ENCODE measurements at places on chromosomes 7 and 10. TPM values are rescaled to one million over a fixed set of nuclear protein-coding genes. Genes with fewer than 3 reads are reported as not detected.

- no peaks in the 10 kb centered on the region for H3K27me3 ChIP-seq
- H3K4me3 ChIP-seq, result no peak overlapping the region
- H3K36me3 ChIP-seq, result no peaks in the 10 kb centered on the region
- H3K4me1 ChIP-seq, result no peaks in the 10 kb centered on the region
Measured at GRCh38 chr10:66837990-66838389, 87.8 kb upstream of the LRRTM3 start.

- no peak overlapping the region for H3K4me3 ChIP-seq
- peaks cover 13% of the 10 kb centered on the region for H3K27me3 ChIP-seq
- H3K27ac ChIP-seq, result no peak overlapping the region
- DNase-seq, result no peak
- no peaks in the 10 kb centered on the region for H3K36me3 ChIP-seq
- no peaks in the 10 kb centered on the region for H3K4me1 ChIP-seq
Measured at GRCh38 chr10:130018265-130018664, 54.2 kb upstream of the EBF3 start.

- H3K4me3 ChIP-seq, result no peak overlapping the region
- no peak for DNase-seq
- H3K27ac ChIP-seq, result no peak overlapping the region
- no peaks in the 10 kb centered on the region for H3K4me1 ChIP-seq
- H3K36me3 ChIP-seq, result no peaks in the 10 kb centered on the region
- H3K27me3 ChIP-seq, result peaks cover 38% of the 10 kb centered on the region
Measured at GRCh38 chr10:114925587-114926586, 12.1 kb upstream of the TRUB1 start.

GRCh38 chr7:101170617-101171441 lies 5.5 kb upstream of the VGF start:
- peaks cover 85% of the 10 kb centered on the region for H3K27me3 ChIP-seq
- H3K4me3 ChIP-seq, result peak overlapping the region; percentile 87
- DNase-seq, result no peak
- H3K27ac ChIP-seq, result peak overlapping the region; percentile 92

- peaks cover 28% of the 10 kb centered on the region for H3K4me1 ChIP-seq
- H3K27ac ChIP-seq, result peak overlapping the region; percentile 27
- H3K36me3 ChIP-seq, result no peaks in the 10 kb centered on the region
- no peak overlapping the region for H3K4me3 ChIP-seq
- H3K27me3 ChIP-seq, result peaks cover under 1% of the 10 kb centered on the region
Measured at GRCh38 chr10:89367529-89367928, 10.3 kb upstream of the IFIT1B start.

DNA sequence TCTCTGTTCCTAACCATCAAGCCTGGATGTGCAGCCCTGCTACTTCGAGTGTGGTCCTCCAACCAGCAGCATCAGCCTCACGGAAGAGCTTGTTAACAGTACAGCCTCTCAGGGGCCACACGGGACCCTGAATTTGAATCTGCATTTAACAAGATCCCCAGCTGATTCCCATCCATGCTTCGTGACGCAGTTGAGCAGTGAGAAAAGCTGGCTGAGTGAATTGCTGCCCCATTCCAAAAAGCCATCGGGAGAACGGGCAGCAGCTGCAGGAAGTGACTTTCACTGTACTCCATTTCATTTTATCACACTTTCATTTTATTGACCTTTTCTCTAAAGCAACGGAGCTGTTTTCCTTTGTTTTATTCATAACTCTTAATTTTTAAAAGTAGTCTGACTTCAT lies 22.5 kb downstream of the FAM171A1 start:
- peak overlapping the region; percentile 19 for H3K27ac ChIP-seq
- H3K27me3 ChIP-seq, result peaks cover 24% of the 10 kb centered on the region
- H3K36me3 ChIP-seq, result no peaks in the 10 kb centered on the region
- peaks cover 14% of the 10 kb centered on the region for H3K4me1 ChIP-seq
- DNase-seq, result no peak
- no peak overlapping the region for H3K4me3 ChIP-seq

GRCh38 chr10:4663162-4663992 lies 162.6 kb upstream of the AKR1E2 start:
- peaks cover 20% of the 10 kb centered on the region for H3K27me3 ChIP-seq
- H3K27ac ChIP-seq, result no peak overlapping the region
- H3K4me3 ChIP-seq, result no peak overlapping the region
- H3K36me3 ChIP-seq, result peaks cover 3% of the 10 kb centered on the region

DNA sequence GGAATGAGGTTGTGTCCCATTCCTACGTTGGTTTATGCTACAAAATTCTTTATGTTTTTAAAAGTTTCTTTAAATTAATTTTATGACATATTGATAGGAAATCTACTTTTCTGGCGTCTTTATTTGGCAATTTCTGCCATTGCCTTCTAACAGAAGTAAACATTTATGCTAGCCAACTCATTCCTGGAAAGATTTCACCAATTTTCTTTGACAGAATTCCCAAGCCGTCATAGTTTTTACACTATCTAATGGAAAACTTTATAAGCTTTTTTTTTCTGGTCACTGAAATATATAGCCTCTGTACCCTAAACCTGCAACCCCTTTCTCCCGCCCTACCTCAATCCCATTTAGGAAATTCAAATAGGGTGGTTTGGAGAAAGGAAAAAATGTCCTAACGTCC lies 6.1 kb upstream of the TCAF1 start:
- no peak overlapping the region for H3K27ac ChIP-seq
- no peak for DNase-seq
- H3K4me3 ChIP-seq, result no peak overlapping the region
- peaks cover 11% of the 10 kb centered on the region for H3K27me3 ChIP-seq
- H3K36me3 ChIP-seq, result no peaks in the 10 kb centered on the region

DNA sequence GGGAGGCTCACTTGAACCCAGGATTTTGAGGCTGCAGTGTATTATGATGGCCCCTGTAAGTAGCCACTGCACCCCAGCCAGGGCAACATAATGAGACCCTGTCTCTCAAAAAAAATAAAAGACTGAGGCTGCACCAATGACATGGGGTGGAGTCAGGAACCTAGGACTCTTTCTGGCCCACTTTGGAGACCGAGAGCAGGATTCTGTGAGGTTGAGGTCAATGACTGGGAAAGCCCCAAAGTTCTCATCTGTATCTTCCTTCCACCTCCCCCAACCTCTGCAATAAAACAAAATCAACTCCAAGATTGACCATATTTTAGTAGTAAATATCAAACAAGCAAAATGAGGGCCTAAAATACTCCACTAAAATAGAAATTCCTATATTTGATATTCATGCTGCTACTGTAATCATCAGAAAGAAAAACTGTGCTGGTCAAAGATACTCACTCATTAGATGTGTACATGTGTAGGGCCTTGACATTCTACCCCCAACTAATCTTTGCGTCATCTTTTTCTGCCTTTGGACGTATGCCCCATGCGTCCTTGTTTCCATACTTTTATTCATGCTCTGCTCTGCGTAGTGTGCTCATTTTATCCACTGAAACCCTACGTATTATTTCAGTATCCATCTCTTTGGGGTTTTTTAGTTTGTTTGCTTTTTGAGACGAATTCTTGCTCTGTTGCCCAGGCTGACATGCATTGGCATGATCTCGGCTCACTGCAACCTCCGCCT lies 23.8 kb downstream of the WBP1L start:
- H3K36me3 ChIP-seq, result no peaks in the 10 kb centered on the region
- peaks cover 34% of the 10 kb centered on the region for H3K4me1 ChIP-seq
- no peaks in the 10 kb centered on the region for H3K27me3 ChIP-seq
- peak overlapping the region; percentile 70 for H3K27ac ChIP-seq

- no peak overlapping the region for H3K4me3 ChIP-seq
- no peak overlapping the region for H3K27ac ChIP-seq
Measured at GRCh38 chr10:77909021-77909748, 17.4 kb downstream of the DLG5 start.

- no peak overlapping the region for H3K4me3 ChIP-seq
- no peak overlapping the region for H3K27ac ChIP-seq
- H3K36me3 ChIP-seq, result no peaks in the 10 kb centered on the region
- no peak for DNase-seq
- peaks cover 19% of the 10 kb centered on the region for H3K27me3 ChIP-seq
- no peaks in the 10 kb centered on the region for H3K4me1 ChIP-seq
Measured at GRCh38 chr10:93225938-93226337, 152.2 kb downstream of the CYP26A1 start.

The CHST3 gene
- total RNA-seq, result not detected

The ASCC1 gene
- total RNA-seq, result 14.6 TPM

The EIF5AL1 gene
- 0.10 TPM for total RNA-seq

The NPFFR1 gene
- not detected for total RNA-seq

The HDAC9 gene
- 6.5 TPM for total RNA-seq

Measured in T-helper 17 cell (primary cell).